ENCODE measurements at places on chromosomes 1 and 21.

GRCh38 chr1:80827666-80828065, 973.1 kb upstream of the ADGRL2 start:
- no peak for DNase-seq

- peak; percentile 94 for DNase-seq
These were observed 12.2 kb downstream of the TXNIP start for GRCh38 chr1:145983960-145984830.

- DNase-seq: no peak
These were observed 37.2 kb upstream of the AGO1 start for GRCh38 chr1:35845766-35846165.

- DNase-seq: no peak
These were observed 9.0 kb upstream of the EPS8L3 start for GRCh38 chr1:109772658-109773202.

GRCh38 chr1:167713330-167714081, 8.3 kb upstream of the MPZL1 start:
- DNase-seq: peak; percentile 53

All from RPMI8226 (cell line).